ENCODE measurements at places on chromosomes 2 and 18.
A peak's percentile ranks its signal among the peaks of the same experiment; 100 is the strongest.

DNA sequence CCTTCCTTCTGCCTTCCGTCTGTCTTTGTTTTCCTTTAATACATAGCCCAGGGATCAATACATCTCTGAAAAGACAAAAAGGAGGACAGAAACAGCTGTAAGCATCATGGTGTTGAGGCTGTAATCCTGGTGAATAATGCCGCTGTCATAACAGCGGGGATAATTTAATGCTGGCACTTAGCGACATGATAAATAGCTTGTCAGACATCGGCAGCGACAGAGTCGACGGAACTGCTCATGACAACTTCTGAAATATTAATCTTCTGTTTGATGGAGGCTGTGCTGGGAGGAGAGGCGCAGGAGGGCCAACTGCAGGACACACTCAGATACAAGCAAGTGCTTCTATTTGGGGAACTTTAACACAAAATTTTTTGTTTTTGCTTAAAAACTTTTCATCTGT, 602.2 kb downstream of the GALR1 start:
- DNase-seq, result no peak

DNA sequence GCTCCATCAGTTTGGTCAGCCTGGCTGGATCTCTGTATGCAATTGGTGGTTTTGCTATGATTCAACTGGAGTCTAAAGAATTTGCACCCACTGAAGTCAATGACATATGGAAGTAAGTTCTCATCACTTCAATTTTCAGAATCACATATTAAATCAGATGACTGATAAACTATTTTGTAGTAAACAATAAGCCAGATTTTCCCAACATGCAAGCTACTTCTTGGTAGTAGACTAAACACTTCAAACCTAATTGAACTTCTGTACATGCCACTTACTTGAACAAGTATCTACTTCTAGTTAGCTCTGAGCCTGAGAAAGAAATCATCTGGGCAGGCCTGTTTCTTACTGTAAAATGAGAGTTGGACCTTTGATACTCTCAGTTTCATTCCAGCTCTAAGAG, 11.4 kb downstream of the KLHL41 start:
- DNase-seq, result no peak

- DNase-seq, result no peak
Observed at GRCh38 chr2:9703701-9704221, 73.0 kb upstream of the YWHAQ start.

DNA sequence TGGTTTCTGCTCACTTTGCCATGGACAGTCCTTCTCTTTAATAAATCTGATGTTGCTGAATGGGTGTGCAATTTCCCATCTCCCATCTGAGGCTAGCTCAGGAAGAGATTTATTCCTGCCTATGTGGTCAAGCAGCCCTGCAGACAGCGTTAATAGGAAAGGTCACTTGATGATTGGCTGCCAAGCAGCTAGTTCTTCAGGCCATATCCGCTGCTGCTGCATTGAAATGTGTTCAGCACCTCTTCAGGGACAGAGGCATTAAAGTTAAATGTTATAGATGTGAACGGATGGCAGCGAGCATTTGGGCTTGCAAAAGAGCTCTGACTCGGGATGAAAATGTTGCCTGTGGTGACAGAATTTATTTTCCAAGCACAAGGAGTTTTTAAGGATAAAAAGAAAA, 474.2 kb downstream of the PIK3C3 start:
- DNase-seq, result no peak

DNA sequence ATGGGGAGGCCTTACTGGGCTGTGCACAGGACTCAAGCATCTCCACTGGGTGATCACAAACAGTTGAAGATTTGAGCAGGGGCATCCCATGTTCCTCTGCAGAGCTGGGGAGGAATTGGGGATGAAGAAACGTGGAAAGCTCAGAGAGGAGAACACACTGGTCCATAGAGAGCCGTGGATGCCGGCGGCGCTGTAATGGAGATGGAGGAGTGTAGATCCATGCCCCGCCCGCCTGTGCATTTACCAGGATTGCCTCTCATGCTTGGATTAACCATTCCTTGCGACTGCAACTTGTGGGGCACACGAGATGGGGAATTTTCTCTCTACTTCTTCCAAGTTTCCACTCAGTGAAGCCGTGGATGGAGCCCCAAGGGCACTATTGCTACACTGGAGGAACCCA, 115.9 kb downstream of the NCK2 start:
- DNase-seq, result no peak

- DNase-seq, result no peak
Observed at GRCh38 chr2:39492095-39492590, 55.1 kb upstream of the MAP4K3 start.

GRCh38 chr2:76009484-76009883, 298.8 kb upstream of the GCFC2 start:
- DNase-seq, result no peak

- DNase-seq, result no peak
Observed at GRCh38 chr2:213216461-213216860, 65.0 kb upstream of the IKZF2 start.

DNA sequence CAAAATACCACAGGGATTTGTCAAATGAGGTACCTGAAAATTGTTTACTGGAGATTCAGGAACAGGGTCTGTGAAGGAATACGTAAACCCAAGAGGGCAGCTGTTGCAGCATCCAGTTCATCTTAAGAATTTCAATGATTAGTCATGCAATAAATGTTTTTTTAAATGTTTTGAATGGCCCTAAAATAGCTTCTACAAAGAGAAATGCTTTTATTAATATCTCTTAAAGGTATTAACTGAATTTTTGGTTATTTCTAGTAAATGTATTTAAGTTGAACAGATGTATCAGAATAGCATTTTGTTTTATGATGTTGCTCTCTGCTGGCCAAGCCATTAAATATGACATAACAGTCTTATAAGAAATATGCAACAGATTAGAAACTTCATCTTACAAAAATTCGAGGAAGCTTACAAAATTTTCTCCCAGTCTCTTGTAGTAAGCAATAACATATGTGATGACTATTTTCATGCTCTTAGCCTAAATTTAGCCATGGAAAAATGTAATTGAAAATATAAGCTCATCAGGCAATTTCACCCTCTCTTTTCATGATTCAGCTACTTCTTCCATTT, 863.9 kb downstream of the SUCLG1 start:
- no peak for DNase-seq

GRCh38 chr2:226973816-226974215, 138.0 kb downstream of the RHBDD1 start:
- no peak for DNase-seq

GRCh38 chr2:171703574-171704347, 16.5 kb downstream of the DYNC1I2 start:
- no peak for DNase-seq

DNA sequence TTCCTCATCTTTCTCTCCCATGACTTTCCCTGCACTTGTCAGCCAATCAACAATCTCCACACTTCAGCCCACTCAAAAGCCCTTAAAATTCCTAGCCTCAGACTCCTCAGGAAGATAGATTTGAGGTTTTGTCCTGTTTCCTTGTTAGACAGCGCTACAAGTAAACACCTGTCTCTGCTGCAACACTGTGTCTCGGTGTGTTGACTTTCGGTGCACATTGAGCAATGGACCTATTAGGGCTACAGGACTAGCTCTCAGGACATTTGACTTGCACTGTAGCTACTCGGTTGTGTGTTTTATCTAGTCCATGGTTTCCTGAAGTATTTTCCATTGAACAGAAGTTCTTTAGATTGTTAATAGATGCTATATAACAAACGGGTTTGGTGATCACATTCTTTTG, 140.9 kb upstream of the XPO1 start:
- DNase-seq, result no peak

- DNase-seq, result peak; percentile 37
Observed at GRCh38 chr18:45686891-45687611, 36.9 kb upstream of the SLC14A1 start.

GRCh38 chr2:8244639-8245038, 437.2 kb upstream of the ID2 start:
- DNase-seq, result no peak

DNA sequence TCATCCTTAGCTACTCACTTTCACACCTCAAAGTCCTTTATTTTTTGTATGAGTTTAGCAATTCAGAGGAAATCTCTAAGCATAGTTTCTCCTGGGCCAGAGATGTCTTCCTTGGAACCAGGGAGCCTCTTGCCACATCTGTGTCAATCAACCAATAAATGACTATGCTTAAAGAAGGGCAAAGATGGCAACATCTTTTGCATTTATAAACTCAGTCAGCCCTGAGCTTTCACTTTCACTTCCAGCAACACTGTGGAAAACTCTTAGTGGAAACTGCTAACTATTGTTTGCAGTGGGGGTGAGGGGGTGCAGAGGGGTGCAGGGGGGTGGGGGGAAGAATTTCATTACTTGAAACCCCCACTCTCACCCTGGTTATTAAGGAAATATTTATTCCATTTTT, 3.4 kb downstream of the ACVR1C start:
- DNase-seq, result no peak

DNA sequence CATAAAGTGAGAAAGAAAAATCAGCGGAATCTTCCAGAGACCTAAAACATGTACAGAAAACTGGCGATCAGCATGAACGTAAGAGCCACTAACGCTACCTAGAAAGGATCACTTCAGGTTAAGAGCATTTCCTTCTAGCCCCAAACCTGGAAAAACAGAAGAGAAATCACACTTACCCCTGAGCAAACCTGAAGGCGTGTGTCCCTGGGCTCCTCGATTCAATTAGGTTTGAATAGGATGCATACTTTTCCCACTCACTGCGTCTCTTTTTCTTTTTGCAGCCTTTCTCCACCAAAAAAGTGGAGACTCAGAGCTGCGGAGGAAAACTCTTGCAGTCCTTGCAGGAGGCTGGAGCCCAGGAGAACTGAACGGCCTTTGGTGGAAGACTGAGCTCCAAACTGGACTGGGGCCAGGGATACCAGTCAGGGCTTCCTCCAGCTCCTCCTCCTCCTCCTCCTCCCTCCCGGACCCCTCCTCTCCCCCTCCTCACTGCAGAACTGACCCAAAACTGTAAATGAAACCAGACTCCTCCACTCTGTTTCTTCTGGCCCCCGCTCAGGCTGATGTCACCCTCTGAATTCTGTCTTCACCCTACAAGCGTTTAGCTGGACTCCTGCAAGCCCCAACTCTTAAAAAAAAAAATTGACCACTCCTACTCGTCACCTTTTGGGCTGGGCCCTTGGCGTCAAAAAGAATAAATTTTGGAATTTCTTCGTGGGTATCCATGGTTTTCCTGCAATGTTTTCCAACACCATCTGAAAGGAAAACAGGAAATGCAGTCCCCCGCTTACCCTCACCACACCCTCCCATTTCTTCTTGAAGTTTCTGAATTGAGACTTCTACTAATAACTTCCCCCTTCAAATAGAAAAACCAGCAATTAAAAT, at the start of gene COL6A3:
TSS of gene COL6A3 (minus strand) at position 388 of the 885 bp plus-strand sequence. CDS start 17,347 bp downstream, outside the sequence.
- DNase-seq, result no peak

- DNase-seq, result no peak
Observed at GRCh38 chr2:146642066-146642465, 1202.8 kb upstream of the ACVR2A start.

- no peak for DNase-seq
Observed at GRCh38 chr2:57696016-57696415, 350.6 kb upstream of the VRK2 start.

GRCh38 chr2:234849678-234850077, 102.1 kb upstream of the SH3BP4 start:
- DNase-seq, result no peak
